ENCODE measurements at places on chromosomes 16 and 17.

DNA sequence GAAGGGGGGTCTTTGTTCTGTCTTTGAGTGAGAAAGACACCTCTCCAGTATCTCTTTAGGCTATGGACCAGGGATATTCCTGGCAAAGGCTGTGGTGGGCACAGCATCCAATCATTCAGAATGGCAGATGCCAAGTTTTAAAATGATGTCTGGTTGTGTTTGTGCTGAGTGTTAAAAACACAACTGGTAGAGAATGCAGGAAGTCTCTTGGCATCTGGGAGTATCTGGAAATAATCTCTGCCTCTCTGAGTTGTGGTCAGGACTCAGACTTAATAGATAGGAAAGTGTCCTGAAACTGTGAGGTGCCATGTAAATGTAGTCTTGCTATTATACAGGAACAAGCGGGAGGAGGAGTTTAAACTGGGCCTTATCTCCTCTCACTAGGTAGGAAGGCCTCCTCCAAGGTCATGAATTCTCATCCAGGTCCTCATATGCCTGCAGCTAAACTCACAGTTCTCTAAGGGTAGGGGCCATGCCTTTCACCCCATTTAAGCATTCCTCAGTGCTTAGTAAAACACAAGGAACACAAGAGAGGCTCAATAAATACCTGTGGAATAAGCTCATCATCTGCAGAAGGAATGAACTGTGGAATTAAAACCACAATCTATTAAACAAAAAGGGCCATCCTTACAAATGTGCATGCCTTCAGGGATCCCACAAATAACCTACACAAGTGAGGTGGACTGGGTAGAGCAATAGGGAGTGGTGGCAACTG lies 317.6 kb downstream of the CBLN1 start:
- DNase-seq, result no peak

GRCh38 chr17:37315601-37316000 lies 60.2 kb upstream of the C17orf78 start:
- DNase-seq, result no peak

DNA sequence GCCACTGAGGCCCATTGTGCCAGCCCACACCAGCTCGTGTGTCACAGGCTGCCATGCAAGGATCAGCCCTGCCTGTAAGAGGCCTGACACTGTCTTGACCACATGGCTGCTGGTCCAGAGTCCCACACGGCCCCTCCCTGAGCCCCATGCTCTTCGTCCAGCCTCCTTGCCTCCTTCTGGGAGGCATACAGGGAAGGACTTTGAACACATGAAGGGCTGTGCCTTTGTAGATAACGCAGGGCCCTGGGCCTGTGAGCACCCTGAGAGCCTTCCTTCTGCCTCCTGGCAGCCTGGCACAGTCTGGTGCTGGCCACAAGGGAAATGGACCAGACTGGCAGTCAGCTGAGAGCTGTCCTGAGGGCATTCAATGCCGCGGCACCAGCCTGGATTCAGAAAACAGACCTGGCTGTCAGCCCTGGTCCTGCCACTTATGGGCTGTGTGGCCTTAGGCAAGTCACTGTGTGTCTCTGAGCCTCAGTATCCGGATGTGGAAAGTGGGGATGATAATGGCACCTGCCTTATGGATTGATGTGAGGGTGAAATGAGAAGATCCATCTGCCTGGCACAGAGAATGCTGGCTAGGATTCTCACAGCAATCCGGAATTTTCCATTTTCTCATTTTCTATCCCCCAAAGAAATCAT lies 19.2 kb upstream of the SPNS2 start:
- no peak for DNase-seq

DNA sequence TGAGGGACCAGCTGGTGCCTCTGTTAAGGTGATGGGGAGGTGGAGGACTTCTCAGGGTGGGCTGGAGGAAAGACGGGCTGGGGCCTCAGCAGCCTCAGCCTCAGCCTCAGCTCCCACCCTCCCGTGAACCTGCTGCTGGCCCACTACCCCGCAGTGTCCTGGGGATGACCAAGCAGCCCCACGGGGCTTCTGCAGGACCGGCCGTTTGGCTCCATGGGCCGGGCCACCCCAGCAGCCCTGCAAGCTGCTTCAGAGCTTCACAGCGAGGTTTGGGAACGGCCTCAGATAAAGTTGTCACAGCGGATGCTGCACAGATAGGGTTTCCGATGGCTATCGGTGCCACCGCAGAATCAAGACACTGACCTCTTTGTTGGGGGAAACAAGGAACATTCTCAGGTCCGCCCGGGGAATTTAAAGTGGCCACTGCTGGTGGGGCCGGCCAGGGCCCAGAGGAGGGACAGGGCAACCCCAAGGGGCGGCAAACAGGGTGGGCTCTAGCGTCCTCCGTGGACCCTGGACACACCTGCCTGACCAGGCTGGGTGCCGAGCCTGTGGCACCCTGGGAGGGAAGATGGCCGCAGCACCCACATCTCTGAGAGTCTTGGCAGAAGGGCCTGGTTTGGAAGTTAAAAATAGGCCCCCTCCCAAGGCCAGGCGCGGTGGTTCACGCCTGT lies 47.8 kb upstream of the ZC3H18 start:
- DNase-seq, result no peak

DNA sequence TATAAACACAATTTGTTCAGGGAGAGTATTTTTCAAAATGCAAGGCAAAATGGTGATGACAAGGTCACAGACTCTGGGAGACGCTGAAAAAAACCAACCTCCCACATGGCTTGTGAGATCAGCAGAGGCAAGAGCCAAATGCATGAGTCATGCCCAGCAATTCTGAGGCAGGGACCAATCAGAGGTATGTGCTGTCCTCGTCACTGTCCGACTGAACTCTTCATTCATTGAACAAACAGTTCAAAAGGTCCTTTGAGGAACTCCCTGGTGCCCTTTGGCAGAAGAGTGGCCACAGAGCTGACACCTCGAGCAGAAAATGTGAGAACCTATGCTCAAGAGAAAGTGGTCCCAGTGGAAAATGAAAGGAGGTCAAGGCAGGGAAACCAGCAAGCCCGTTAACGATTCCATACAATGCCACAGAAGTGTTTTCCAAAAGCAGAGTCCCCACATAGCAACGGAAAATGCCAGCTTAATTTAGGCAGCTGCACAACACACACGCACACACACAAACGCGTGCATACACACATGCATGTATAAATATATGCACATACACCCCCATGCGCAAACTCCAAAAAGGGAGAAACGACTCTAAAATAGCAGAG lies 50.9 kb downstream of the CDH11 start:
- no peak for DNase-seq

DNA sequence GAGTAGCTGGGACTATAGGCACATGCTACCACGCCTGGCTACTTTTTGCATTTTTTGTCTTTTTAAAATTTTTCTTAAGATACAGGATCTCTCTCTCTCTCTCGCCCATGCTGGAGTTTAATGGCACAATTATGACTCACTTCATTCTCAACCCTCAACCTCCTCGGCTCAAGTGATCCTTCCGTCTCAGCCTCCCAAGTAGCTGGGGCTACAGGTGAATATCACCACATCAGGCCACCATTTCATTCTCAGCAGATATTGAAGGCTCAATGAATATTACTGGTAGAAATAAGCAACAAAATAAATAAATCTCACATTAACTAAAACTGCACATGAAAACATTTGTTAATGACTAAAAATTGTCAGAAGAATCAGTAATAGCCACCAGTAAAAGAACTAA lies 41.7 kb downstream of the BRIP1 start:
- no peak for DNase-seq

GRCh38 chr16:49726155-49726554 lies 129.8 kb downstream of the ZNF423 start:
- no peak for DNase-seq

- no peak for DNase-seq
Observed at GRCh38 chr16:79537584-79537983, 63.0 kb downstream of the MAF start.

DNA sequence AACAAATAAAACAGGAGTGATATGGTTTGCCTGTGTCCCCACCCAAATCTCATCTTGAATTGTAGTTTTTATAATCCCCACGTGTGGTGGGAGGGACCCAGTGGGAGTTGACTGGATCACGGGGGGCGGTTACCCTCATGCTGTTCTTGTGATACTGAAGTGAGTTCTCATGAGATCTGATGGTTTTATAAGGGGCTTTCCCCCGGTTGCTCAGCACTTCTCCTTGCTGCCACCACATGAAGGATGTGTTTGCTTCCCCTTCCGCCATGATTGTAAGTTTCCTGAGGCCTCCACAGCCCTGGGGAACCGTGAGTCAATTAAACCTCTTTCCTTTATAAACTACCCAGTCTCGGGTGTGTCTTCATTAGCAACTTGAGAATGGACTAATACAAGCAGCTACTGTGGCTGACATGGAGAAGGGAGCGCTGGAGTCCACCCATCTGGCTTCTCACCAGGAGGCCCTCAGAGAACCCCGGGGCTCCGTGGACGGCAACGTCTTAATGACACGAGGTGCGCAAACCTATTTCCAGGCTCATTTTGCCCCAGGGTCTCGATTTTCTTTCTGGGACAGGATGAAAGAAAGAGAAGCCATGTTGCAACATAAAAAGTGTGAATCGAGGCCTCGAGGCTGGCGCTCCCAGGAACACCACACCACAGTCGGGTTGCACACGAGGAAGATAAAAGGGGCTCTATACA lies 129.5 kb downstream of the DYNLRB2 start:
- DNase-seq, result peak; percentile 11

GRCh38 chr16:53147500-53148065 lies 92.8 kb downstream of the CHD9 start:
- no peak for DNase-seq

GRCh38 chr16:14121142-14121541 lies 50.0 kb downstream of the MRTFB start:
- DNase-seq, result no peak

DNA sequence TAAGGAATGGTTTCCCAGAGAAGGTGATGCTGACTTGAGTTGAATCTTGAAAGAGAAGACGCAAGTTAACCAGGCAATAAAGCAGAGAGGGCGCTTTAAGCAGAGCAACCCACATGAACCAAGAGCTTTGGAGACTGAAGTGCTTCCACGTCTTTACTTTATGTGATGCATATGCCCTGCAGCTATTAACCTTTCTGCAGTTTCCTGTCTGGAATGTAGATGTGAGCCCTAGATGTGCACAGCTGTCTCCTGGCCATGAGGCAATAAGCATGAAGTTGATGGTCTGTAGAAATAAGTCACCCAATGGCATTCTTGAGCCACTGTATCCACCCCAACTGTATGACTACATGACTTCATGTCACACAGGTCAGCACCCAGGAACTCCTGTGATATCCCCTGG lies 5.7 kb upstream of the CHST4 start:
- DNase-seq, result no peak

DNA sequence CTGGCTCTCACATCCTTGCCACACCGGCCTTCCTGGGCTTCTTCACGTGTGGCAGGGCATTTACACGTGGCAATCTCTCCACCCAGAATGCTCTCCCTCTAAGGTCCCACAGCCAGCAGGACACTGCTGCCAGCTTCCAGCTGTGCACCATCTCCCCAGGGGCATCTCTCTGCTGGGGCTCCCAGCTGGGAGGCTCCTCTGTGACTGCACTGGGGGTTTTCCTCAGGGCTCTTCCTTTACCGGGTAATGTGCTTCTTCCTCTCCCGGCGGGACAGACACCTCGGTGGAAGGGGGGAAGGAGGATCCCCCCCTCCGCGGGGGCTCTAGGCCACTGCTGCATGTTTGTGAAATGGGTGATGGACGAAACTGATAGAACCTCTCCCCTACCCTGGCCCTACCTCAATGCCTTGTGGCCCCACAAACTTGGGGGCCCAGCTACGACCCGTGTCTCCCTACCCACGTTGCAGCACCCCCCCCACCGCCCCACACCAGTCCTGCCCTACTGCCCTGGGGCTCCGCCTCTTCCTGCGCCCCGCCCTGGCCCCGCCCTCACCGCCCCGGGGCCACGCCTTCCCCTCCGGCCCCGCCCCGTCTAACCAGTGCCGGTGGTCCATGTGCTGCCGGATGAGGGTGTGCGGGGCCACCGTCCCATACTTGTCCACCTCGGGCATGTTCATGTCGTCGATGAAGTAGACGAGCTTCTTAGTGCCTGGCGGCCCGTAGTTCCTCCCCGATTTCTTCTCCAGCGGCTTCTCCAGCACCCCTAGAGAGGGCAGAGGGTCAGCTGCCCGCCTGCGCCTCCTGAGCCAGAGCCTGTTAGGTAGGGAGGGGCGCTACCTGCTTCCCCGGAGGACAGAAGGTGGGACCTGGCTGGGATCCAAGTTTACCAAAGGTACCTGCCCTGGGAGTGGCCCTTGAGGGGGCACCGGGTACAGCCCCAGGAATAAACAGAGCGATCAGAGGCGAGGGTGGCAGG lies 92.6 kb downstream of the DNAH17 start:
- DNase-seq, result peak; percentile 46

DNA sequence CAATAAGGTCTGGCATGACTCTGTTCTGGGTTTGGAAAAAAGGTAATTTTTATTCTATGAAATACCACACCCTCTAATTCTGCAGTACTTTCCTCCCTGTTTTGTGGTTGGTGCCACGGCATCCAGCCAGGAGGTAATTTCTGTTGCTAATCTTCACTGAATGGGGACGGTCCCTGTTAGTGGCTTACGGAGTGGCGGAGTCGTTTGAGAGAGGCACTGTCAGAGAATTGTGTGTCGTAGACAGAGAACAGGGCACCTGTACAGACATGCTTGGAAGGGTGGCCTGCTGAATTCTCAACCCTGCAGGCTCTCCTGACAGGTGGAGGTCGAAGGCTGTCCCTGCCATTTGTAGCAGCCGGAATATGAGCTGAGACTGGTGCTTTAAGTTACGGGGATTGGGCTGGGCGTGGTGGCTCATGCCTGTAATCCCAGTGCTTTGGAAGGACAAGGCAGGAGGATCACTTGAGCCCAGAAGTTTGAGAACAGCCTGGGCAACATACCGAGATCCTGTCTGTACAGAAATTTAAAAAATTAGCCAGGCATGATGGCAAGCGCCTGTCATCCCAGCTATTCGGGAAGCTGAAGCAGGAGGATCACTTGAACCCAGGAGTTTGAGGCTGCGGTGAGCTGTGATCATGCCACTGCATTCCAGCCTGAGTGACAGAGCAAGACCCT lies 33.2 kb downstream of the EEF2K start:
- no peak for DNase-seq

- DNase-seq, result no peak
Observed at GRCh38 chr17:67773246-67773645, 52.1 kb upstream of the BPTF start.

GRCh38 chr17:17668775-17669579 lies 12.3 kb upstream of the RAI1 start:
- no peak for DNase-seq

DNA sequence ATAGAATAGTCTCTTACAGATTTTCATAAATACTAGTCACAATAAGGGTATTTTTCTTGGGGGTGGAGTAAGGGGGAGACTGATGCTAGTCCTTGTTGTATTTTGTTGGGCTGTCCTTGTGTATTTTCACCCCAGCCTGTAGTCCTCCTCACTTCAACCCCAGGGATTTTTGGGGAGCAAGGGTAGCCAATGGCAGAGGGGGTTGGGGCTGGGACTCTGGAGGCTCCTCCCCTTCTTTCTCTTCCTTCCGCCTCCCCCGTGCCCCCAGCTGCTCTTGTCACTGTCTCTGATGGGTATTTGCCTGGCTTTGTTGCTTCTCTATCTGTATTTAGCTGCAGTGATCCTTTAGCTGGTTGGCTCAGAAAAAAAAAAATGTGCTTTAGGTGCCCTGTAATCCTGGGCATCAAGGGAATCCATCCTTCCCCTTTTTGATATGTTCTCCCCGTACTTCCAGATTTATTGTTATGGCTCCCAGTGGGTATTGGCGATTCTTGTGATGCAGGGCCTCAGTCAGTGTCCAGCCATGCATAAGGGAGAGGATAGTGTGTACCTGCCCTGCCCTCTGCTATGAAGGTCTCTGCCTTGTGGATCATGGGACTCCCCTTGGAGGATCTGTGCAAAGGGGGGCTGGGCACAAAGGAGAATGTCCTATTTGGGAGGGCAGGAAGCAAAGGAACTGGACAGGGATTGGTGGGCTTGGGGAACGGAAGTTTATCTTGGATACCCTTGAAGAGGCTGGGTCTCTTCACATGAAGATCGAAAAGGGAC lies 16.5 kb downstream of the SNF8 start:
- no peak for DNase-seq
